H9 (cell line): ENCODE measurements at places on chromosomes 5 and 9.

- peak; percentile 25 for DNase-seq
Measured at GRCh38 chr9:137417161-137418021, 5.6 kb downstream of the EXD3 start.

DNA sequence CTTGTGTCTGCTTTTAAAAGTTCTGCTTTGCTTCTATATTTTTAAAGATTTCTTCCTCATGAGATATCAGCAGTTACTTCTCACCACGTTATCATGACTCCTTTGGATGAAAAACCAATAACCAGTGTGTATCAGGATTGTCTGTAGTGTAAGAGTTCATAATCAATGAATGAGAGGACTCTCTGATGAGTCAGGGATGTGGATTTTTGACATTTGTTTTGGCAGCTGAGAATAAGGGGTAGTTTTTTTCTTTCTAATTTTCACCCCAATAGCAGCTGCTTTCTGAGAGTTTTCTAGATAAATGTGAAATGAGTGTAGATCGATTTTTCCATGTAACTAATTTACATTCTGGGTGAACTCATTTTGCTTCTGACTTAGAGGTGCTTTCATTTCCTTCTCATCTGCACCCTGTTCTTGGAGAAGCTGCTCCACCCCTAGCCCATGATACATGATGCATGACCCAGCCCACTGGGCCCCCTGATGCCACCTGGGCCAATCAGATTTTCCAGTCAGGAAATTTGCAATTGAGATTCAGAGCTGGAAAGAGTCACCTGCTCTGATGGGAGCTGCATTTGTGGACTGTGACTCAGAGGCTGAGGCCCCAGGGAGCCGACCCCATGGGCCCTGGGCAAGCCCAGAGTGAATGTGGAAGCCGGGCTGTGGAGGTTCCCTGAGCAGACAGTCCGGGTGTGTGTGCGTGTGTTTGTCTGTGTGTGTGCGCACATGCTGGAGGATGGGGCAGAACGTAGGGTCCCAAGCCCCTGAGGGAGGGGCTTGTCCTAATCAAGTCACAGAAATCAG, 159.3 kb downstream of the RGS3 start:
- DNase-seq = peak; percentile 95

DNA sequence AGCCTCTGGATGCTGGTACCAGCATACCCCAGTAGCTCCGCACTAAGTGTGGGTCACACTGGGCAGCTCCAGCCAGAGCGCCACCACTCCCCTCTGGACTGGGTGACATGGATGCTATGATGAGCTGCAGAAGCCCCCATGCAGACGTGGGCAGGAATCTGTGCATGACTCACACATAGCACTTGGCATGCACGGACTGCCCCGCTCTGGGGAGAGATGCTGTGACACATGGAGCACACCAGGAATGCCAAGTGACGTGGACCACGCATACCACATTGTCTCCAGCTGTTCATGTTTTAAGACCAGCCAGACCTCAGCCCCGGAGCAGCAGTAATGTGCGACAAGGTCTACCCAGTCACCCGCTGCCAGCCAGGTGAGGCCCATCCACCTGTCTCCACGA, 64.1 kb downstream of the SEMA4D start:
- DNase-seq = no peak

DNA sequence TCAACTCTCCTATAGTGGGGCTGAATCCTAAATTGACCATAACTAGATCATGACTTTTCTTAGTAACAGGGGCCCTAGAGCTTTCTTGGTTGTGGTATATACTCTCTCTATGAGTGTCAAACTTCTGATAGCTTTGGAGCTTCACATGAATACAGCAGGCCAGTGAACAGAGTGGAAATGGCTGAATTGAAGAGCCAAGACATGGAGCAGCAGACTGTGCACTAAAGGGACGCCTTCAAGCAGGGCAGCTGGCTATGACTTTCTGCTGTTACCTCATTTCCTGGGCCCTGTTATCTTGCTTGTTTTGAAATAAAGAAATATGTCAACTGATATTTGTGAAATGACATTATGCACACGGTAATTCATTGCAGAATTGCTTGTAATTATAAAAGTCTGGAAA, 16.4 kb downstream of the CDO1 start:
- no peak for DNase-seq

DNA sequence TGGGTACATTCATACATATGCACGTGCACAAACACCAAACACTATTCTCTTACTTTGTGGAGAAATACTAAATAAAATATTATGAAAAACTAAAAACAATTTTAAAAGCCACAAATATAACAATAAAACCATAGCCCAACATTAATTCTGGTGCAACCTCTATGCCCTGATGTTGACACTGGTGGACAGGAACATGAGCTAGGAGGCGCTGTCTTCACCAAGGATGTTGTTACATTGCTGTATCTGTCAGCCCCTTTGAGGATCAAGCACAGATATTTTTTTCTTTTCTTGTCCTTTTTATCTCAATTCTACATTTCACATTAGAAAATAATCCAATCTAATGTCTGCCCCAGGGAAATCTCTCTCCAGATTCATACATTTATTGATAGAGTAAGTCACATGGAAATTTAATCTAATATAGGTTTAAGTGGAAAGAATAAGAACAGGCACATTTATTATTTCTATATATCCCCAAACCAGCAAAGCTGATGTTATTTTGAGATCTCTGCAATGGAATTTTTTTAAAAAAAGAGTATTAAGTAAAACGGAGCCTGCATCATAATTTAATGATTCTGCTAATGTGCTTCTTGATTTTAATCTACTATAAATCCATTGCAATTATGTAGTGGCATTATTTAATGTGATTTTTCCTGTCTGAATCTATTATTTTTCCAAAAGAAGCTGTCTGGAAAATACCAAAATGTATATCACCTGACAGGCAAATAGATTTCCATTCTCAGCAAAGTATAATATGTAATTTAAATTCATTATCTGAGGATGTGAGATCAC, 716.5 kb downstream of the MTRR start:
- DNase-seq = no peak

- DNase-seq = no peak
Measured at GRCh38 chr5:15550502-15551112, 50.6 kb downstream of the FBXL7 start.

DNA sequence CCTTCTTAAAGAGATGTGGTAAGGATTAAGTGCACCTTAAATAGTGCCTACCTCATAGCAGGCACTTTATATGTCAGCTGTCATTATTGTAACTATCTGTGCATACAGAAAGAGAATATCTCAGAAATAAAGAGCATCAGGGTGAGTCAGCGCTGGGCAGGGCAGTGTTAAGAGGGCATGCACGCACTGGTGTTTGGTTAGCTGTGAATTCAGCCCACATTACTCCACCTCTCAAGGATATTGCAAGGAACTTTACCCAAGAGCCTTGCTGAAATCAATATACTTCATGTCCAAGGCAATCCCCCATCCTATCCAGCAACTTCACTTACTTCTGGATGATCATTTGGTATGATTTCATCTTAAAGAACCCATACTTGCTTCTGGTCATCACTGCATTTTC, 300.9 kb downstream of the NTRK2 start:
- no peak for DNase-seq

GRCh38 chr5:150055326-150056074, 30.9 kb downstream of the CSF1R start:
- no peak for DNase-seq

- no peak for DNase-seq
Measured at GRCh38 chr9:83327323-83327722, 210.9 kb downstream of the FRMD3 start.

GRCh38 chr5:145471831-145472612, 363.1 kb downstream of the PRELID2 start:
- no peak for DNase-seq
